ENCODE measurements at places on chromosomes 3 and 15.
A peak's percentile ranks its signal among the peaks of the same experiment; 100 is the strongest.

GRCh38 chr3:134095005-134095404, 65.3 kb upstream of the SLCO2A1 start:
- no peak for DNase-seq

GRCh38 chr3:29827756-29828155, 546.9 kb downstream of the RBMS3 start:
- no peak for DNase-seq

GRCh38 chr3:51708216-51708845, 1.5 kb downstream of the GRM2 start:
- DNase-seq = no peak

DNA sequence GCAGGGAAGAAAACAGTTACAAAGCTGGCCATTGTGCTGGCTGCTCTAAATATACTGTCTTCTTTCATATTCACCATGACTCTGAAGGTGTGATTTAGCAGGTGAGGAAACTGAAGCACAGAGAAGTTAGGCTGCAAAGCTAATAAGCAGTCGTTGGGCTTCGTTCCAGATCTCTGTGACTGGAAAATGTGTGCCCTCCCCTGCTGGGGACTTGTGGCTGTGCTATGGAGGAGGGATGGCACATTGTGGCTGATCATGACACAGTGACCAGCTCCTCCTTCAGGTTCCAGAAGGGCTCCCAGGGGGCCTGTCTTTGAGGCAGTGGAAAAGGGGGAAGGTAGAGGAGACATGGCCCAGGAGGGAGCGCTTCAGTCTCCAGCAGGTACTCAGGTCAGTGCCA, 19.2 kb downstream of the PXK start:
- DNase-seq = no peak

DNA sequence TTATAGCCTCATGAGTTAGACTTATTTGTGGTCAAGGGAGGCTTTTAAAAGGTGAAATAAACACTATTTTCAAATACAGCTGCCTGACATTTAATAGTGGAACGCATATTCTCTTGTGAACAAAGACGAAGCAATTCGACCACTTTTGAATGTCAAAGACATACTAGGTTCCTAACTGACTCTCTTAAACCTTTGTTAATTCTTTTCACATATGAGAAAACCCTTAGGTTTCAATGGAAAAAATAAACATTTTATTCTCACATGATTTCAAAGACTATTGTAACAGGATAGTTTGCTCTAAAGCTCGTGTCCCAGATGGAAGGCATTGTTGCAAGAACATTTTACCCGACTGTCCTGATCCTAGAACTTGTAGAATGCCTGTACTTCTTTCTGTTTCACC, 74.8 kb upstream of the BOC start:
- DNase-seq = no peak

- DNase-seq = peak; percentile 94
Observed at GRCh38 chr3:111978583-111979433, at the start of gene ABHD10. TSS of gene ABHD10 (plus strand) at chr3:111979026. CDS start at chr3:111979062, 36 bp downstream.

DNA sequence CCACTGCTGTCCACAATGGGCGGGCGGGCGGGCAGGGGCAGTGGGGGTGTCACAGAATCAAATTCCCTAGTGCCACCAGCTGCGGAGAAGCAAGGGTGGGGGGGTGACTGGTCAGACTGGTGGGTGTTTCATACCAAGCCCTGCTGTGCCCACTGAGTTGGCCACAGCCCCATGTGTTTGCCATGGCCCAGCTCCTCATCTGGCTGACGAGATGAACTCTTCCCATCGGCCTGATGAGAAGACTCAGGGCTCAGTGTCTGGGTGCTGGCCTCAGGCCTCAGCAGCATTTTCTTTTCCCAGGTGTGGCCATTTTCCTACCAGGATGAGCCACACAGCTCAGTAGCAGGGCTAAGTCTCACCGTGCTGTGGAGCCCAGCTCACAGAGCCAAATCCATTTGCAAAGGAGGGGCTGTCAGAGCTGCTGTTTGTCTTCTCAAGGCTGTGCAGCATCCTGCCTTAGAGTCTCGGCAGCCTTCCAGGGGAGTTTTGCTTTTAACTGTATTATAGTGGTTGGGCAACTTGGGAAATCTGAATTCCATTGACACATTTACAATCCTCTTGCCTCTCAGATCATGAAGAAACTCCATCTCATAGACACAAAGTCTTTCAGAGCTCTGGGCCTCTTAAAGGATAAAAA, 176.8 kb downstream of the ABHD5 start:
- no peak for DNase-seq

DNA sequence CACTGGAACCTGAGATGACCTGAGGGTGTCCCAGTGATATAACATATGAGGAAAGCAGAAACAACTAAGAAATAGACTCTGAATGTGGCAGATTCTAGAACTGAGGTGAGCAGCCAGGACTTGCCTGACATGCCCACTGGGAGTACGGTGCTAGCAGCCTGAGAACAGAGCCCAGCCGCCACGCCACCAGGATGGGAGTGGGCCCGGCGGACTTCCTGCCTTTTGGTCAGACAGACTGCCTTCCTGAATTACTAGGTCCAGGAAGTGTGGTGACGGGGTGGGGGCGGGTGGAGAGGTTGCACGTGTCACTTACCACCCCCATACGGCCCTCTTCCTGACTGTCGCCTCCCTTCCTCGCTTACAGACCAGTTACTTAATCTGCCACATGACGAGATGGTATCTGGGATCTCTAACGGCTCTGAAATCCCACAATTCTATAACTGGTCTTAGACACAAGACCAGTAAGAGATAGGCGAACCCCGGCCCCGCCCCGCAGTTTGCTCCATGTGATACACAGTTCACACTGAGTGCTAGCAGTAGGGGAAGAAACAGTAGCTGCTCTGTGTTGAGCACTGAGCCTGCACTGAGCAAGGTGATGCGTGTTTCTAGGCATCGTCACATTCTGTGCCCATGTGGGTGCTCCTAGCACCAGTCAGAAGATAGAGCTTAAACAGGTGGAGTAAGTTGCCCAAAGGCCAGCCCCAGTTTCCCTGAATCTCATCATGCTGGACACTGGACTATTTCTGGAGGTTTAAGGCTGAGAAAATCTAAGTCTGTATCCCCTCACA, 95.7 kb downstream of the CPN2 start:
- no peak for DNase-seq
